ENCODE measurements at places on chromosomes 12 and 14. TPM values are rescaled to one million over a fixed set of nuclear protein-coding genes. Genes with fewer than 3 reads are reported as not detected.

IFNG-AS1 gene
- not detected for total RNA-seq

GRCh38 chr12:64737539-64737938, 21.7 kb downstream of the GNS start:
- H3K4me3 ChIP-seq: no peak overlapping the region
- H3K4me1 ChIP-seq: no peaks in the 10 kb centered on the region
- no peak for DNase-seq
- no peak overlapping the region for H3K27ac ChIP-seq
- H3K27me3 ChIP-seq: no peaks in the 10 kb centered on the region

DNA sequence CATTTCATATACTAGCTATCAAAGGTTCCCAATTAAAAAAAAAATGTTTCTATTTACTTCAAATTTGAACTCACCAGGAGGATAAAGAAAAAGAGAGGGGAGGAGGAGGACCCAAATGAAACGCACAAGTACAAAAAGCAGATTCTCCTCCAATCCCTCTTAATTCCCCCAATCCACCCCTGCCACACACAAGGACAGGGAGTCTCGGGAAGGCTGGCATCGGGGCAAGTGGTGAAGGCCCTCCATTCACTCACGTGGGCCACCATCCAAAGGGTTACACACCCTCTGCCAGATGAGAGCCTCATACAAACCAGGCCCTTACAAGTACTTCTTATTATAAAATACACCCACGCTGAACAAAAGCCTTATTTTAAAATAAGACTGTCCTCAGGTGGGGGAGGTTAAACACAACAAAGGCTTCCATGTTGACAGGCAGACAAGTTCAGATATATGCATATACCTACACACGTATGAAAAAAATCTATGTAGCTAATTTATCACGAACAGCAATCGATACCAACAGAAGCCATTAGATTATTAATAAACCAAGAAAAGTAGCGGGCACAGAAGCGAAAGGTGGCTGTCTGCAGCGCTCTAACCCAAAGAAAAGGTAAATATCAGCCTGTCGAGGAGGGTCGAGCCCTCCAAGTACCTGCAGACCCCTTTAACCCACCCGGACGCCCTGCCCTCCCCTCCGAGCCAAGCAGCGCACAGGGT, 1.5 kb downstream of the ATP2B1 start:
- H3K4me1 ChIP-seq: peaks cover 12% of the 10 kb centered on the region
- H3K36me3 ChIP-seq: peaks cover 15% of the 10 kb centered on the region
- peak overlapping the region; percentile 77 for H3K27ac ChIP-seq
- peak overlapping the region; percentile 96 for H3K4me3 ChIP-seq
- no peak for DNase-seq

GRCh38 chr12:104427547-104427938, 29.2 kb upstream of the CHST11 start:
- H3K27me3 ChIP-seq: peaks cover 2% of the 10 kb centered on the region
- no peaks in the 10 kb centered on the region for H3K36me3 ChIP-seq
- no peaks in the 10 kb centered on the region for H3K4me1 ChIP-seq
- no peak for DNase-seq
- H3K27ac ChIP-seq: no peak overlapping the region

CD163L1 gene
- total RNA-seq: 0.69 TPM

GALNT4 gene
- 5.7 TPM for total RNA-seq

DNA sequence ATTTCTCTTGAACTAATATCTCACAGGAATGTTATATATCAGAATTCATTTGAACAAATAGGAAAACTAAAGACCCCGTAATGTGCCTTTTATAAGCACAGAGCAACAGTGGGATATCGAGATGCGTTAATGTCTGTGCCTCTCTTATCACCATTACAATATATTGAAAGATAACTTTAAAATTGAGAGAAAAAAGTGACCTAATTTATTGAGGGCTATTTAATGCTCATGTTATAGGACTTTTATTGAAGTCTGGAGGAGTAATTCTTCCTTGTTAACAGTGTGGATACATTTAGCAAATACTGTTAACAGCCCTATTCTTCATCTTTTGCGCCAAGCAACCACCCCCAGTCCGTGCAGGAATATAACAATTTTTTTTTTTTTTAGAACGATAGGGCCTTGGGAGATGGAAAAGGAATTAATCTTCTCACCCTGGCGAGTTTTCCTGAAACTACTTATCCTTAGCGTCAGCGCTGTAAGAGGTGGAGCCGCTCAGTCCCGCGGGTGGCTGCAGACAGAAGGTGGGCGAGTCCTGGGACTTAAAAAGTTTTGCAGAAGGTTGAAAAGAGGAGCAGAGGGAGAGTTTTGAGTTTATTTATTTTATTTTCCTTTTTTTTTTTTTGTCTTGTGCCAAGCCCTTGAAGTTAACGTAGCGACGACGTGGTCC, 11.0 kb downstream of the FOXG1 start:
- H3K36me3 ChIP-seq: no peaks in the 10 kb centered on the region
- peaks cover 17% of the 10 kb centered on the region for H3K27me3 ChIP-seq
- no peak for DNase-seq
- H3K4me1 ChIP-seq: peaks cover 13% of the 10 kb centered on the region
- H3K27ac ChIP-seq: no peak overlapping the region

DNA sequence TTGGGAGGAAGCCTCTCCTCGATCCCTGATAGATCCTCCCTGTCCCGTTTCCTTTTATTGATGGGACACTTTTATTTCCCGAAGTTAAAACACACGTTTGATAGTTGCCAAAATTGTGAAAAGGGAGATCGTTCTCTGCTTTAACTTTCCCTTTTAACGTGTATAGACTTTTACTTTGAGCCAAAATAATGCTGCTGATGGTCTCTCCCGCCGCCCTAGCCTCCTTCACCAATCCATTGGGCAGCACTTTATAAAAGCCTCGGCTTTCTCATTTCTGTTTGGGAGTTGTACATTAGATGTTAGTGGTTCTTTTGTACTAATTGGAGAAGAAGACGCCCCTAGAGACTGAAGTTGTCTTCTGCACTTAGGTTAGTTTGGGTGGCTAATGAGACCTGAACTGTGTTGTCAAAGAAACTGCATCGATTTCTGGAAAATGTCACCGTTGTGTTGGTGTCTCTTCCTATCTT, 1.4 kb downstream of the TMTC2 start:
- H3K4me1 ChIP-seq: peaks cover 5% of the 10 kb centered on the region
- H3K27me3 ChIP-seq: peaks cover 7% of the 10 kb centered on the region
- peak overlapping the region; percentile 95 for H3K4me3 ChIP-seq
- peak overlapping the region; percentile 10 for H3K27ac ChIP-seq
- no peaks in the 10 kb centered on the region for H3K36me3 ChIP-seq

DNA sequence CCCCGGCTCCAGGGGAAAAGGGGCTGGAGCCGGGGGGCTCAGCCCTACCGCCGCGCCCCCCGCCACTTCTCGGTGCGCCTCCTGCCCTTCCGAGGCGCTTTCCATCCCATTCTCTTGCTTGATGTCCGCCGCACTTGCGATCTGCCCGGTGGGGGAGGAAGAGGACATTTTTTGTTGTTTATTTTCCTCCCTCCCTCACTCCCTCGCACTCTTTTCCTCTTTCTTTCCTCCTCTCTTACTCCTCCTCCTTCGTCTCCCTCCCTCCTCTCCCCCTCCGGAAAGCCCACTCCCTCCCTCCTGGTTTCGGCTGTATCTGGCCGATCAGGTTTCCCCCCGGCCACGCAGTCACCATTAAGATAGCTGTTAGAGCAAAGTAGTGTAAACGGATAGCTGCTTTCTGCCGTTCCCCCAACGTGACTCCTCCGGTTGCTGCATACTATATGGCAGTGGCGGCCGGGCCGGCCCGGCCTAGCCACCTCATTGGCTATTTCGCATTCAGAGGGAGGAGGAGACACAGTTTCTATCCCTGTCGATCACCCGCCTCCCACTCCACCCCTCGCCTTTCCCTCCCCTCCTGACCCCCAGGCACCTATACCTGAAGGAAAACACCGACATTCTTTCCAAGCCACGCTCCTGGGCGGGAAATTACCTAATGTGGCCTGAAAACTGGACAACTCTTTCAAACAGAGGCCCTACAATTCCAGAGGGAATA, at the start of gene SIX4:
TSS of gene SIX4 (minus strand) at position 445 of the 712 bp plus-strand sequence. CDS start at position 168, 277 bp downstream.
- H3K4me1 ChIP-seq: peaks cover 7% of the 10 kb centered on the region
- H3K27me3 ChIP-seq: peaks cover 9% of the 10 kb centered on the region
- peaks cover 7% of the 10 kb centered on the region for H3K36me3 ChIP-seq
- peak; percentile 70 for DNase-seq
- peak within 1 kb of the TSS; percentile 44 for H3K27ac ChIP-seq

- H3K27me3 ChIP-seq: peaks cover 5% of the 10 kb centered on the region
- no peak for DNase-seq
- no peak overlapping the region for H3K4me3 ChIP-seq
Measured at GRCh38 chr14:21804981-21805380, 131.4 kb upstream of the OR4E1 start.

DNA sequence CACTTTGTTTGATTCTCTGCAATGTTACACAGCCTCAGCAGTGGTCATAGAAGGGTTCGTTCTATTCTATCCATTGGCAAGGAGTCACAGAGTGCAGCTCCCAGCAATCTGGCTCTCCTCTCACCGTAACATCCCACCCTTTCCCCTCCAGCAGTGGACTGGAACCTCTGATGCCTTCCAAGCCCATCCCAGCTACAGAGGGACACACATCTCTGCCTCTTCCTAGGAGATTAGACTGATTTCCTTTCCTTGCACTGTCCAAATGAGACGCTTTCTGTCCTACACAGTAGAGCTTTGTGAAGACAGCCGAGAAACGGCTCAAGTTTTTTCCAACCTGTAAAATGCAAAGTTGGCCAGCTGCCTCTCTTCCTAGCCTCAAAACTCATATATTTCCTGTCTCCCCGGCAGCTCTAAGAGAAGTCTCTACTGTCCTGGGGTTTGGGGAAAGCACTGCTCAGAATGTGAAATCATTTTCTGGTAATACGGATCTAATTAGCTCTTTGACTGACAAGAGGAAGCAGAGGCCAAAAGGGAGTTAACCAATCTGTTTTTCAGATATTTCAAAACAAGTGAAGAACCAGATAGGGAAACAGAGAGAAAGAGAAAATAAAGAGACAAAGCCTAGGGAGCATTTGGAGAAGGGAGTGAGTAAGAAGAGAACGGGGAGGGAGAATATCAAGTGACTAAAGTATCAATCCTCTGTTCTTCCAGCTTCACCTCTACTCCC, 516 bp downstream of the NINJ2 start:
- no peaks in the 10 kb centered on the region for H3K4me1 ChIP-seq
- H3K27ac ChIP-seq: no peak overlapping the region
- no peak for DNase-seq
- H3K4me3 ChIP-seq: no peak overlapping the region

ZBTB1 gene
- 57.8 TPM for total RNA-seq

KRT74 gene
- not detected for total RNA-seq

DNA sequence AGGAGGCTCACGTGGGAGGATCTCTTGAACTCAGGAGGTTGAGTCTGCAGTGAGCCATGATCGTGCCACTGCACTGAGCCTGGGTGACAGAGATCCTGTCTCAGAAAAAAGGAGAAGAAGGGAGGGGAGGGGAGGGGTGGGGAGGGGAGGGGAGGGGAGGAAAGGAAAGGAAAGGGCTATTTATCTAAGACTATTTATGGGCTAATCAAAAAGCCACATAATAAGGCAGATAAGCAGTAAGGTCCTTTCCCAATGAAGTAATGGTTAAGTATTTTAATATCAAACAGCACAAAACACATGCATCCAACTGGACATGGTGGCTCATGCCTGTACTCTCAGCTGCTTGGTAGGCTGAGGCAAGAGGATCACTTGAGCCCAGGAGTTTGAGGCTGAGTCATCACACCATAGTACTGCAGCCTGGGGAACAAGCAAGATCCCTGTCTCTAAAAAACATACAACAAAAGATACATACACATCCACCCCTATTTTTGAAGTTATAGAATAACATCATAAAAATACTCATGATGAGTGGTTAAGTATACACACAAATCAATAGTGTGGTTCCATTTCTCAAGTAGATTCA, 9.7 kb downstream of the PAWR start:
- H3K4me3 ChIP-seq: no peak overlapping the region
- H3K36me3 ChIP-seq: no peaks in the 10 kb centered on the region
- H3K4me1 ChIP-seq: peaks cover 16% of the 10 kb centered on the region

- H3K27me3 ChIP-seq: peaks cover 3% of the 10 kb centered on the region
- H3K36me3 ChIP-seq: no peaks in the 10 kb centered on the region
- DNase-seq: no peak
- no peaks in the 10 kb centered on the region for H3K4me1 ChIP-seq
- no peak overlapping the region for H3K4me3 ChIP-seq
- no peak overlapping the region for H3K27ac ChIP-seq
Measured at GRCh38 chr14:93891756-93892504, 35.2 kb upstream of the FAM181A start.

DNA sequence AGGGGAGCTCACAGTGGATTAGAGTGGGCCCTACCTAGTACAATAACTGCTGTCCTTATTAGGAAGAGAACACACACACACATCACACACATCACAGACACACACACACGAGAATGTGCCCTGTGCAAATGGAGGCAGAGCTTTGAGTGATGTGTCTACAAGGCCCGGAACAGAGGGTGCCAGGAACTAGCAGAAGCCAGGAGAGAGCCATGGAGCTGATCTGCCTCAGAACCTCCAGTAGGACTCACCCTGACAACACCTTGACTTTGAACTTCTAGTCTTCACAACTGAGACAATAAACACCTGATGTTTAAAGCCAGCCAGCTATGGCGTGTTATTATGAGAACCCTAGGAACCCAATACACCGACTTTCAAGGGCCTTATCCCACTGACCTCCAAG, 29.7 kb upstream of the FKBP4 start:
- H3K36me3 ChIP-seq: no peaks in the 10 kb centered on the region
- no peaks in the 10 kb centered on the region for H3K4me1 ChIP-seq
- H3K4me3 ChIP-seq: no peak overlapping the region

TMEM120B gene
- total RNA-seq: 10.3 TPM

HCAR1 gene
- total RNA-seq: 0.13 TPM

GRCh38 chr14:74401504-74402241, 24.3 kb downstream of the SYNDIG1L start:
- peaks cover 5% of the 10 kb centered on the region for H3K36me3 ChIP-seq
- peak; percentile 37 for DNase-seq
- H3K4me3 ChIP-seq: no peak overlapping the region
- H3K4me1 ChIP-seq: peaks cover 20% of the 10 kb centered on the region
- H3K27ac ChIP-seq: peak overlapping the region; percentile 67

DNA sequence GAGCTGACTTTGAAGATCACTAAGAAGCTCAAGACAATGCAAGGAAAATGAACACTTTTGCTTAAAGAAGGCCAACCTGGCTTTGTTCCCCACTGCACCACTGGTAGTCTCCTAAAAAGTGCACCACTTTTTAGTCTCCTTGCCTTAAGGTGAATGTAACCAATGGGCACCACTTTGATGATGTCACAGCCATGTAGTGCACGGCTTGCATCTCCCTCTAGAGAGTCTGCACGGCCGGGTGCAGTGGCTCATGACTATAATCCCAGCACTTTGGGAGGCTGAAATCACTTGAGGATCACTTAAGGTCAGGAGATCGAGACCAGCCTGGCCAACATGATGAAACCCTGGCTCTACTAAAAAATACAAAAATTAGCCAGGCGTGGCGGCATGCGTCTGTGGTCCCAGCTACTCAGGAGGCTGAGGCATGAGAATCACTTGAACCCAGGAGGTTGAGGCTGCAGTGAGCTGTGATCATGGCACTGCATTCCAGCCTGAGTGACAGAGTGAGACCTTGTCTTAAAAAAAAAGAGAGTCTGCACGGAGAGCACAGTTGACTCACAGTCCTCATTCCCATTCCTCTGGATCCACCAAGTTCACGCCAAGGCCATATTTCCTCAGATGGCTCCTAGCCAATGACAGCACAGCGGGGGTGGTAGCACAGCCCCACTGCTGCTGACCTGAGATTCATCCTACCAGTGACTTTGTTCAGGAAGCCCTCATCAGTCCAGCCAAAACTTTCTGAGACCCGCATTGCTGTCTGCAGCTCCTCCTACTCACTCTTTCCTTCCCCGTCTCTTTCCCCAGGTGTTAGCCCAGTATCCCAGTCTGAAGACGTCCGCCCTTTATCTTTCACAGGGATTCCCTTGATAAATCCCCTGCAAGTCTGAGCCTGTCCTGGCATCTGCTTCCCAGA, 16.5 kb upstream of the IFT81 start:
- no peak for DNase-seq
- no peak overlapping the region for H3K4me3 ChIP-seq
- H3K27me3 ChIP-seq: peaks cover 2% of the 10 kb centered on the region
- peaks cover 16% of the 10 kb centered on the region for H3K4me1 ChIP-seq
- H3K36me3 ChIP-seq: peaks cover 4% of the 10 kb centered on the region
- no peak overlapping the region for H3K27ac ChIP-seq
